ENCODE measurements at places on chromosomes 7 and 10.

DNA sequence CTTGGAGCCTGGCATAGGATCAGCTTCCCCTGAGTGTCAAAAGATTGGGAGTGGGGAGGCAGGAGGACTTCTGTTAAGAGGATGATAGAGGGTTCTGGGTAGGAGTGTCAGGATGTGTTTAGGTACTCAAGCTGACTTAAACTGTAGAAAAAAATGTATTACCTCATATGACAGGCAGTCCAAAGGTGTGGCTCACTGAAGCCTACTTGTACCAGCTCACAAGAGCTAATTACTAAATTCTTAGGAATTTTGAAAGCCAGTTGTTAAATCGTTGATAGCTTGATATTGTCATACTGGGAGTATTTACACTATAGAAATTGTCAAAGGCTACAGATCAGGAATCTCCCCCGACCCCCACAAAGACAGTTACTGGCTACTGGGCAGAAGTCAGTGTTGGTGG lies 32.1 kb downstream of the FAS start:
- no peak for DNase-seq

- DNase-seq: no peak
These were observed 44.4 kb upstream of the SHH start for GRCh38 chr7:155856656-155857055.

- DNase-seq: no peak
These were observed 13.1 kb upstream of the TCAF1 start for GRCh38 chr7:143914938-143915652.

- no peak for DNase-seq
These were observed 22.2 kb downstream of the YAE1 start for GRCh38 chr7:39588416-39588815.

- DNase-seq: no peak
These were observed 1.2 kb downstream of the NT5C3A start for GRCh38 chr7:33061282-33061937.

DNA sequence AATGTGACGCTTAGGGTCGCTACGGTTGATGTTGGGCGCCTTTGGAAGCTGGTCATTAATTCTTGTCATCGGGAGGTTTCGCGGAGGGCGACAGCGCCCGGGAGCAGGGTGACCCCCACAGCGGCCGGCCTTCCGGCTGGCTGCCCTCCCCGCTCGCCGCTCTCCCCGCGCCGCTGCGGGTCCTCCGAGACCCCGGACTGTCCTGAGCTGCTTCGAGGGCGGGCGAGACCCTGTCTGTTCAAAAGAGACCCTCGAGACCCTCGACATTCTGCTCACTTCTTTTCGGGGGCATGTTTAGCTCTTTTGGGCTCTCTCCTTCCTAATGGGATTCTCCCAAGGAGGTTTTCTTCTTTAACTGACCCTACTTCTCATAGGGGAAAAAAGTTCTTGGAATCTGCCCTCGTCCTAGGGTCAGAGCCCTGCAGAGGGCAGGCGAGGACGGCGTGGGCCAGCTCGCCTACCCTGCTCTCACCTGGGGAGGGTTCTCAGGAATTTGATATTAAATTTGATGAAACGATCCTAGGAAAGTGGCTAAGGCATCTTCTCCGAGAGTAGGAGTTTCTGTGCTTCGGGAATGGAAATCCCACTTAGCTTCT lies 257.0 kb downstream of the OTUD1 start:
- DNase-seq: no peak

GRCh38 chr10:90914992-90915765 lies 5.7 kb downstream of the ANKRD1 start:
- no peak for DNase-seq

- DNase-seq: no peak
These were observed 60.7 kb downstream of the R3HCC1L start for GRCh38 chr10:98195120-98195519.

- no peak for DNase-seq
These were observed 93.4 kb downstream of the DOCK4 start for GRCh38 chr7:112112822-112113255.

DNA sequence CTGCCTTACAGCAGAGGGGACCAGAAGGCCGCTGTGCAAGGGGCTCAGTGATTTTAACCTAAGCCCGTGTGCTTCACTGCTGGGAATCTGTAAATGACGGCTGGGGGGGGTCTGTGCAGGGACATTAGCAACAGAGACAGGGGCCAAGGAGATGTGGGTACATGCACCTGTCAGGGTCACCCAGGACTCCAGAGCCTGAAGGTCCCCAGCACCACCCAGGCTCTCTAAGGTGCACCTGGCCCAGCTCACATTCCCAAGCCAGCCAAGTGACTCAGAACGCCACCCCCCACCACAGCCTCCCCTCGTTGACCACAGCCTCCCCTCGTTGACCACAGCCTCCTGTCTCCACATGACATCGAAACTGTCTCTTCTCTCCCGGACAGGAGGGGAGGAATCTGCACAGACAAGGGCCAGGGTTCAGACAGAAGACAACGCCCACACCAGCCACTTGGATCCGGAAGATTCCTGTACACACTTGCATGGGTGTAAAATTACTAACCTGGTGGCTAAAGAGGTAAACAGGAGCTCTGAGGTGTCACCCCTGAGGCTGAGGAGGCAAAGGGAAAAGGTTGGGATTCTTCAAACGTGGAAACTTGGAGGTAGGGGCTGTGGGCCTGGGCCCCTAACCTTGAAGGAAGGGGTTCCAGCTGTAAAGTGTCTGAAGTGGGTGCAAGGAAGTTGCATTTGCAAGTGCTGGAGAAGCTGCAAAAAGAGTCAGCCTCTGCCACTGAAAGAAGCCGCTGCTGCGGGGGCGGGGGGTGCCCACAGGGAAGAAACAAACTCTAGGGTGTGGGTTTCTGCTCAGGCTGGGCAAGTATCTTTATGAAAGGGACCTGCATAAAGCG lies 27.0 kb downstream of the CALML3 start:
- DNase-seq: no peak

- no peak for DNase-seq
These were observed 32.8 kb downstream of the IL15RA start for GRCh38 chr10:5944389-5945189.

DNA sequence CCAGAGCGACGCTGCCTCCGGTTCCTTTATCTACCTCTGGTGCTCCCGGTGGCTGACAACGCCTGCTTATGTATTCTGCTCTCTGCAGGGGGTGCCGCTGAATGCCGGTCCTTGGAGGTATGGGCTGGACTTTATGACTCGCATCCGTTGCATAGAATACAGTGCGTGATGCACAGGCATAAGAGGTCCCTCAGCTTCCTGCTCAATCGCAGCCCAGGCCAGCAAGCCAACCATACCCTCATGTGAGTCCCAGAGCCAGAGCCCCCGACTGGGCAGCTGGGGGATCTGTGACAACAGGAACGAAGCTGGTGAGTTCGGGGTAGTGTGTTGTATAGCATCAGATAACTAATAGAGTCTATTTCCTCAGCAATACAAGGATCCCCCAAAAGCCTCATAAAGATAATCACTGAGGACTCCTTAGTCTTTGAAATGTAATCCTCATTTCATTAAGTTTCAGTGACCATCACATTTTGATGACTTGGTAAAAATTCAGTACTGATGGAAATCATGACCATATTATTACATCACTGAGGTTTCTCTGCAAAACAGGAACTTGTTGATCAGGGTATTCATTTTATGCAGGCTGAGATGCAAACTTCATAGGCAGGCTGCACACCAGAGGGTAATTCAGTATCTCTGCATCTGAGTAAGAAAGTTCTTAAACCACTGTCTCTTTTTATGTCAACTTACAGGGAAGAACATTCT lies 607.8 kb downstream of the PTPRN2 start:
- DNase-seq: no peak

GRCh38 chr10:17041626-17042520 lies 87.7 kb downstream of the CUBN start:
- no peak for DNase-seq

GRCh38 chr7:116218051-116218645 lies 7.8 kb downstream of the TES start:
- no peak for DNase-seq

Measured in NCI-H1092 (cell line).